ENCODE measurements at places on chromosomes 2 and 18.

DNA sequence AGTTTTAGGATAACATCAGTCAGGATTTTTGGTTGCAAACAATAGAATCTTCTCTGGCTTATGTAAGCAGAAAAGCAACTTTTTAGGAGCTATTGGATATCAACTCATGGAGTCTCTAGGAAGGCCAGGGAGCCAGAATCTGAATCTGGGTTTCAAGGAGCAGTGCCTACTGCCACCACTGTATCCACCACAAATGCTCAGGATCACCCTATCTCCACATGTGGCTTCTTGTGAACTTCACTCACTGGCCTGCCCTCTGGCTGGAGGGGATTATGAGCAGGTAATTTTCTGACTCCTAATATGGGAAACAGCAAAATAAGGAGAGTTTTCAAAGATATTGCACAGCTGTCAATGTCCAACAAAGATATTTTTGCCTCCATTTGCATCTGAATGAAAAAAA is 142.9 kb downstream of the PKP4 start:
- DNase-seq: no peak

GRCh38 chr2:168434146-168434545 is 21.9 kb upstream of the CERS6 start:
- DNase-seq: no peak

DNA sequence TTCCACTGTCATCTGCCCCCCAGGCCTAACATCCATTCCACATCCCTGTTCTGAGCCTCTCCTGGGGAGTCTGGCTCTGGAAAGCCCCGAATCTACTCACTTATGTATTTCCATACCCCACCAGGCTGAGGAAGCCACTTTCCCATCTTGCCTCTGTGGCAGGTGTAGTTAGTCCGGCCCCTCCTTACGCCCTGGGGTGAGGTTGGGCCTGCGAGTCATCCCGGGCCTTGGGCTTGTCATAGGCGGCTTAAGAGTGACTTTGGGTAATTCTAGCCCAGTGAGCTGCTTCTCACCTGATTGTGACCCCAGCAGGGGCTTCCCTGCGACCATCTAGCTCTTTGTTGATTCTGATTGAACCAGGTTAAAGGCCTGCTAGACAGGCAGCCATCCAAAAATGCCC is 21.1 kb downstream of the PCARE start:
- DNase-seq: no peak

DNA sequence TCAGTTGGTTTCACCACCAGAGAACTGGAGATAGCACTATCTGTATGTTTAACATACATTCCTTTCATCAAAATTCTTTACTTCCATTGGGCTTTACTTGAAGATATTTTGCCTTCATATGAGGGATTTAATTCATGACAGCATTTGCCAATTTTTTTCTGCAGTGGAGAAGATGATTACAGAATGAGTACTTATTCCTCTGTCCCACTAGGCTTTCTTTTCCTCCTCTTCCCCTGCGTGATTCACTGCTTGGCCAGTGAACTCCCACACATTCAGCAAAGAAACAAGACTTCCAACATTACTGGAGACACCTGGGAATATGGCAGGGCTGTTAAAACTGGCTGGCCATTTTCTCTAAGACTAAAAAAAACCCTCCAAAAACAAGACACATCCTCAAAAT is 425.8 kb upstream of the KCNH7 start:
- DNase-seq: no peak

- no peak for DNase-seq
These were observed 104.7 kb upstream of the UBXN4 start for GRCh38 chr2:135636982-135637381.

DNA sequence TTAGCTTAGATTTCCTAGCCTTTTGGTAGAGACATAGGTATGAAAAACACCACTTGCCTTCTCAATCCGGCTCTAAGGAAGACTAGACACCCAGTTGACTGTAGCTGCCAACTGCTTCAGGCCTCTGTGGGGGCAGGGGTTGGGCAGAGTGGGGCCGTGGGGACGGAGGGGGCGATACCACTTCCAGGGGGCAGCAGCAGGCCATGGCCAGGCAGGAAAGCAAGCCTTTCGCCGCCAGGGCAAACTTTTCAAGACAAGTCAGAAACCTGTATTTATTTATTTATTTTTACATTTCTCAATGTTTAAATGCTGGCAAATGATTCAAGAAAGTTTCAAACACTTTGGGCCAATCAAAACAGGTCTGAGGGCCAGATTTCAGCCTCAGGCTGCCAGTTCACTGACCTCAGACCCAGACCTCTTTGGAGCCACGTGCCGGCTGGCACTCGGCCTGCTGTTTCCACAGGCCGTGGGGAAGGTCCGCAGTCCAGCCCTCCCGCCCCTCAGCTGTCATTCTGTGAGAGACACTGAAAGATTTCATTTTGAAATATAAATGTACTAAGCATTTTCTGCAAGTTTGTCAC is 63.8 kb downstream of the MEX3C start:
- no peak for DNase-seq

DNA sequence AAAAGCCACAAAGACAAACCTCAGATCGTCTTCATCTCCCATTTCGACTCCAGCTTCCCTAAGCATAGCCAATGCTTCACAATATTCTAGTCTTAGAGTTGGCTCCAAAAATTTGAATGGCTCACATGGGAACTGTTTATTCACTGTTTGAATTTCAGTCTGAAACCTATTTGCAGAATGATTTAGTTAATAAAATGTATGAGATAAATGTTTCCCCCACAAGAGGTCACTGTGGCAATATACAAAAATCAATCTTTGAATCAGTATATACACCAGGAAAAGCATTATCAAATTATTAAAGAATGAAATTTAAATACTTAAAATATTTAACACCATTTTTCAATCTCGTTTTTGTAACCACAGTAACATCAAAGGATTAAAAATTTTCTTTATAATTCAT is 40.0 kb upstream of the MCM6 start:
- DNase-seq: no peak

- no peak for DNase-seq
These were observed 333.0 kb upstream of the SLC14A2 start for GRCh38 chr18:45282101-45282812.

GRCh38 chr2:96656540-96656939 is 14.0 kb downstream of the FER1L5 start:
- DNase-seq: peak; percentile 46

All from bone marrow (tissue), 2 donors.